ENCODE measurements at places on chromosomes 7 and 10.

- DNase-seq = no peak
Observed at GRCh38 chr10:86480571-86480970, 41.0 kb downstream of the WAPL start.

GRCh38 chr7:76191783-76192240 is 9.9 kb upstream of the SRRM3 start:
- DNase-seq = no peak

GRCh38 chr10:131921184-131921583 is 20.4 kb downstream of the PPP2R2D start:
- DNase-seq = no peak

DNA sequence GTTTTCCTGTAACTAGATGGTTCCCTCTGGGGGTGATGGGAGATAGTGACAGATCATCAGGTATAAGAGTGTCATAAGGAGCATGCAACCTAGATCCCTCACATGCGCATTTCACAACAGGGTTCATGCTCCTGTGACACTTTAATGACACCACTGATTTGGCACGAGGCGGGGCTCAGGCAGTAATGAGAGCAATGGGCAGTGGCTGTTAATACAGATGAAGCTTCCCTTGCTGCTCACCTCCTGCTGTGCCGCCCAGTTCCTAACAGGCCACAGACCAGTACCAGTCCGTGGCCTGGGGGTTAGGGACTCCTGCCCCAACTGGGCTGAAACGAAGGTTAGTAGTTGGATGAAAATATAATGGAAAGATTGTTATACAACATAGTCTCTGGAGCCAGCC is 201.6 kb upstream of the LRRN3 start:
- DNase-seq = no peak

- DNase-seq = no peak
Observed at GRCh38 chr7:16774294-16774693, 20.7 kb downstream of the TSPAN13 start.
